Glutamatergic neuron (in vitro differentiated cells): ENCODE measurements at places on chromosomes 1 and 21. TPM values are rescaled to one million over a fixed set of nuclear protein-coding genes. Genes with fewer than 3 reads are reported as not detected.

DNA sequence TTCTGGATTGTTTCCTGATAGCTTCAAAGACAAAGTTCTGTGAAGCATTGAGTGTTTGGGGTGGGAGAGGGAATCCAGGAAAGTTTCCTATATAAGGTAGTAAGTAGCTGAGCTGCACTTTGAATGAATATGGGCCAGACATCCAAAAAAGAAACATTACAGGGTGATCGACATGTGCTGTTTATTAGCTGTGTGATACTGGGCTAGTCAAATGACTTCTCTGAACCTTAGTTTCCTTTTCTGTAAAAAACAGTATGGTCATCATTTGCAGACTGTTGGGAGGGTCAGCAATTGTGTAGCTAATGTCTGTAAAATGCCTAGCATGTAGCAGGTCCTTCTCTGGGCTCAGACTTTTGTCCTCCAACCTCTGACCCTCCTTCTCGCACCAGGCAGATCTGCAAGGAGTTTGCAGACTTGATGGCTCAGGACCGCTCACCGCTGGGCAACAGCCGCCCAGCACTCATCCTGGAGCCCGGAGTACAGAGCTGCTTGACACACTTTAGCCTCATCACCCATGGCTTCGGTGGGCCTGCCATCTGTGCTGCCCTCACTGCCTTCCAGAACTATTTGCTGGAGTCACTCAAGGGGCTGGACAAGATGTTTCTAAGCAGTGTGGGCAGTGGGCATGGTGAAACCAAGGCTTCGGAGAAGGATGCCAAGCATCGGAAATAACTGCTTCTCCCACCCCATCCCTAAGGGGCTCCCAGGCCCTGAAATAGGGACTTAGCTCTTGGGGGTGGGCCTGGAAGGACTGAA is 21.1 kb downstream of the TFAP2E start:
- H3K36me3 ChIP-seq, result no peaks in the 10 kb centered on the region
- no peak for DNase-seq
- H3K4me1 ChIP-seq, result peaks cover 7% of the 10 kb centered on the region
- H3K27me3 ChIP-seq, result peaks cover 4% of the 10 kb centered on the region
- no peak overlapping the region for H3K27ac ChIP-seq

DNA sequence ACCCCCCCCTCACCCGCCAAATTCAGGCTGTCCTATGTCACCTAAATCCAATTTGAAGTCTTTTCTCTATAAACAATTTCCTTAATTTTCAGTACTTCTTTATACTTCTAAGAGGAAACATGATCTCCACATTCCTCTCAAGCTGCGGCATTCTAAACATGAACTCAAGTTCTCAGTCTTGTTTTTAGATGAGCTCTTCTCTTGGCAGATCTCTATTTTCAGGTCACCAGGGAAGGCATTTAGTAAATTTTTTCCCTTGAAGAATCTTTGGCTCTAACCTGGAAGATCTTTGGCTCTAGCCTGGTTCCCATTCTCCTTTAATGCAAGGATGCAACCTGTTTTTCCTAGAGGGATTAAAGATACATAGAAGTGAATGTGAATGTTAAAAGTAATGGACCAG is 193.4 kb downstream of the ATG4C start:
- no peaks in the 10 kb centered on the region for H3K27me3 ChIP-seq
- H3K27ac ChIP-seq, result no peak overlapping the region
- no peak for DNase-seq

The MYBPH gene
- not detected for total RNA-seq

The PODN gene
- 3.1 TPM for total RNA-seq
